ENCODE measurements at places on chromosomes 11 and 22.
A peak's percentile ranks its signal among the peaks of the same experiment; 100 is the strongest.

GRCh38 chr11:13215149-13215548 is 62.4 kb upstream of the BMAL1 start:
- DNase-seq, result no peak

DNA sequence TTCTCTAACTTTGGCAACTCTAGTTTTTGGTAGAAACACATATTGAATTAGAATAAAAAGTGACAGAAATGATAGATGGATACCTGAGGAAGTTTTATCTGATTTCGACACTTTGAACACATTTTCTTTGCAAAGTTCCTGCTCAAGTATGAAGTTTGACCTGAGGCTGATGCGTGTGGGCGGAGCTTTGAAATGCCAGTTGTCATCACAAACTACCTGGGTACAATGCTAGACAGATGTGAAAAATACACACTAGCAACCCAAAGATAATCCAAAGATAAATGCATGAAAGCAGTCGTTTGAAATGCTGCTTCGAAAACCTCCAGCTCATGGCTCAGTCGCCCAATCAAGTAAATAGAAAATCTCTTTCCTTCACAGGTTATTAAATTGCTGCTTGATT is 54.8 kb downstream of the CD44 start:
- DNase-seq, result no peak

DNA sequence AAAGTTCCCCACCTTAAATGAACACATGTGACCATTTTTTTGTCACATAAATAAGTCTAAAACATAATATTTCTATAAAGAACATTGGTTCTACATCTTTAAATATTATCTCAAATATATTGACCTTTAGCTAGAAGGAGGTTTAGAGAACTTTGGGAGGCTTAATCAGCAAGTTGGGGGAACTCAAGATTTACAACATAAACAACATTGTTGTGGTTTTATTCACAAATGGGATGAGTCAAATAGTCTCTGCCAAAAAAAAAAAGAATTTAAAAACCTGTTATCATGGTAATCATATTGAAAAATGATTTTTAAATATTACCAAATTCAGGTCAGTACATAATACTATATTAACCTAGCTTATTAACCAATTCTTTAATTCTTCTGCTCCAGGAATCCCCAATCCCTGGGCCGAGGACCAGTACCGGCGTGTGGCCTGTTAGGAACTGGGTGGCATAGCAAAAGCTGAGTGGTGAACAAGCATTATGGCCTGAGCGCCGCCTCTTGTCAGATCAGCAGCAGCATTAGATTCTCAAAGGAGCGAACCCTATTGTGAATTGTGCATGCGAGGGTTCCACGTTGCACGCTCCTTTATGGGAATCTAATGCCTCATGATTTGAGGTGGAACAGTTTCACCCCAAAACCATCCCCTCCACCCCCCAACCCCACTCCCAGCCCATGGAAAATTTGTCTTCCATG is 98.2 kb downstream of the RDX start:
- DNase-seq, result no peak

DNA sequence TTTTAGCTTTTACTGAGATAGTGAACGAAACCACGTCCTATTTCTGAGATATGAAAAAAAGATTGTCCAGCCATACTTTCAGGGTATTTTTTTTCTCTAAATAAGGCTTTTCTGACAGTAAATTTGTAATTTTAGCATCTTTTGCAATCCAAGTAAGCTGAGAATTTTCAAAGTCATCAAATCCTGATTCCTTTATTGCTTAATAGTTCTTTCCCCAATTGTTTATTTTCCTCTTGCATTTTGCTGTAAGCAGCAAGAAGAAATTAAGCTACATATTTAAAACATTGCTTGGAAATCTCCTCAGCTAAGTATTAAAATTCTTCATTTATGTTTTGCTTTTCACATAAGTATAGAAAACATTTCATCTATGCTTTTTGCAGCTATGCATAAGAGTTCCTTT is 493.3 kb upstream of the CCDC179 start:
- DNase-seq, result no peak

DNA sequence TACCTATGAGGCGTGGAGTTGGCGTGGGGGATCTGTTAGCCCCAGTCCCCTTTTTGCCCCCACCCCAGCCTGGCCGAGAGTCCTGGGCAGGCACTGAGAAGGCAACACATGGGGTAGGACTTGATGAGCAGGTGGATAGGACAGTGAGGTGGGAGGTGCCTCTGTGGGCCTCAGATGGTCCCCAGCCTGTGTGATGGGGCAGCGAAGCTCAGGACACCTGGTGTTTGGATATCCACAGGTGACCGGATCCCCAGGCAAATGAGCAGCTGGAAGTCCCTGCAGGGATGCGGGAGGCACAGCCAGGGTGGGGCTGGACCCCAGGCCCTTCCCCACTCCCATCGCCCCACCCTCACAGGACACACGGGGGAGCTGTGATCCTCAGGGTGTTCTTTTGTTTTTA is 9.7 kb downstream of the FBLN1 start:
- DNase-seq, result no peak

GRCh38 chr11:19795082-19795481 is 82.4 kb downstream of the NAV2 start:
- DNase-seq, result no peak

- DNase-seq, result peak; percentile 11
Observed at GRCh38 chr11:66958956-66959274, 732 bp upstream of the PC start.

DNA sequence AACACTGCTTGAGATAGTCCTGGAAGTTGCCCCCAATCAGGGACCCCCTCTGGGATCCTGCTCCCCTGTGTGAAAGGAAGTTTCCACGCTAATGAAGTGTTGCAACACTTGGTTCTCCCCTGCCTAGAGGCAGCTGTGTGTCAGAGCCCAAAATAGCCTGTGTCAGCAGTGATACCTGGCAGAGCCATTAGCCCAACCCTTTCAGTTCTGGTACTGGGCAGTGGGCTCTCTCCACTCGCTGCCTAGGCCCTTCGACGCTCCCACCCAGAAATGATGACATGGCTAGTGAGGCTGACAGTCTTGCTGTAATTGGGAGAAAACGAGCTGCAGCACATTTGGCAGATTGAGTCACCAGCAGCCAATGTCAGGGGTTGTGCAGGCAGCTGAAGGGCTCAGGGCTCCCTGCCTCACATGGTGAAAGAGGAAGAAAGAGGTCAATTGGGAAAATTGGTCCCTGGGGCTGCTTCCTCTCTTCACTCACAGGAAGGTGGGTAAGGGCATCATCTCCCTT is 1.4 kb upstream of the NXF1 start:
- DNase-seq, result no peak

DNA sequence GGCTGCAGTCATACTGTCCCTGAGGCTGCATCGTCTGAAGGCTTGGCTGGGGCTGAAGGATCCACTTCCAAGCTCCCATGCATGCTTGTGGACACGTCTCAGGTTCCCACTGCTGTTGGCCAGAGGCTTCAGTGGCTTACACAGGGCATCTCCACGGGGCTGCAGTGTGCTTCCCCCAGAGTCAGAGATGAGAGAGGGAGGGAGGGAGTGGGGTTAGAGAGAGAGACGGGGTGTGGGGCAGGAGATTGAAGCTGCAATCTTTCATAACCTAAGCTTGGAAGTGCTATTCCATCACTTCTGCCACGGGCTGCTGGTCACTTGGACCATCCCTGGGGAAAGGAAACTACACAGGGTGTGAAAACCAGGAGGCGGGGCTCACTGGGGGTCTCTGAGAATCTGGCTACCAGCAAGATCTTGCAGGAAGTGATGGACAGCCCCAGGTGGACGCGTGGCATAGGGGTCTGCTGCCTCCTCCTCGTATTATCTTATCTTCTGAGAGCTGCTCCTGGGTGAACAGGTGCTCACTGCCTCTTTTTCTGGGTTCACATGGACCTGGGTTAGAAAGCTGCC is 63.0 kb upstream of the MYEOV start:
- DNase-seq, result no peak

GRCh38 chr11:117176186-117176585 is 2.4 kb upstream of the SIDT2 start:
- DNase-seq, result no peak

DNA sequence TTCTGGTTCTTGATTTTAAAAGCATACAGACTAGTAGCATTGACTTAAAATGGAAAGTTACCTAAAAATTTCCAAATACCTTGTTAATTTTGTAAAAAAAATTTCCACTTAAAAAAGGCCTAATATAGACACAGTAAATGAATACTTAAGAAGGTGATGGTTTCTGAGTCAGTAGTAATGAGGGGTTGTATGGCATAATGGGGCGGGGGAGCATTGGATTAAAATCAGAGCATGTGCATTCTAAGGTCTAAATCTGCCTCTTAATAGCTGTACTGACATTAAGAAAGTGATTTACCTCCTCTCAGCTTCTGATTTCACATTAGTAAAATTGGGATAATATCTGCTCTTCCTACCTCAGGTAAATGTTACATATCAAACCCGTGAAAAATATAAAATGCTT is 446.5 kb downstream of the AASDHPPT start:
- DNase-seq, result no peak

DNA sequence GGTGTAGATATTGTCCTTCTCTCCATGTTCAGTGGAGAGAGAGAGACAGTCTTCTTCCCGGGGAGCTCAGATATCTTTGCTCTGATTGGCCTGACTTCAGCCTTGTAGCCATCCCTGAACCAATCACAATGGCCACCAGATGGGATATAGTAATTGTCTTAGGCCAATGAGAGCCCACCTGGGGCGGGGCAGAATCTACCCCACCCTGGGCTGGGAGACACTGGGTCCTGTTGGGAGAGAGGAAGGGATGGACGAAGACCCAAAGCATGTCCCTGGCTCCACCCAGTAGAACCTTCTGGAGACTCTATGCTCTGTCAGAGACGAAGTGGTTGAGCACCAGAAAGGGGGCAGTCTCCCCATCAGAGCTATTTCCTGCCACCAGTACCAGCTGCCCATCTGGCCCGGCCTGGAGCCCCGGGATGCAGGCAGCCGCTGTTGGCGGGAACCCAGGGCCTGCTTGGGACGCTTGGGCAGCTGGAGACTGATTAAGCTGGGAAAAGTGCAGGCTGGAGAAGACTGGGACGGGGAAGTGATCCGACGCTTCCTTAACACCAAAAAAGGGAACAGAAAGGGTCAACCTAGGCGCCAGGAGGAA is 31.6 kb upstream of the CBX7 start:
- no peak for DNase-seq

DNA sequence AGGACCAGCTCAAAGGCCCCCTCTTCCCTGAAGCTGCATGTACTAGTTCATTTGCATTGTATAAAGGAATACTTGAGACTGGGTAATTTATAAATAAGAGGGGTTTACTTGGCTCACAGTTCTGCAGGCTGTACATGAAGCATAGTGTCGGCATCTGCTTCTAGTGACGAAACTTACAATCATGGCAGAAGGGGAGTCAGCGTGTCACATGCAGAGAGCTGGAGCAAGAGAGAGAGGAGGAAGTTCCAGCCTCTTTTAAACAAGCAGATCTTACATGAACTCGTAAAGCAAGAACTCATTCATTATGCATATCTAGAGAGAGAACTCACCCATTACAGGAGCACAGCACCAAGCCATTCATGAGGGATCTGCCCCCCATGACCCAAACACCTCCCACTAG is 7.1 kb upstream of the HMGXB4 start:
- no peak for DNase-seq

GRCh38 chr11:60923326-60923725 is 934 bp upstream of the TMEM132A start:
- no peak for DNase-seq

GRCh38 chr11:134760299-134760698 is 348.3 kb upstream of the B3GAT1 start:
- no peak for DNase-seq

DNA sequence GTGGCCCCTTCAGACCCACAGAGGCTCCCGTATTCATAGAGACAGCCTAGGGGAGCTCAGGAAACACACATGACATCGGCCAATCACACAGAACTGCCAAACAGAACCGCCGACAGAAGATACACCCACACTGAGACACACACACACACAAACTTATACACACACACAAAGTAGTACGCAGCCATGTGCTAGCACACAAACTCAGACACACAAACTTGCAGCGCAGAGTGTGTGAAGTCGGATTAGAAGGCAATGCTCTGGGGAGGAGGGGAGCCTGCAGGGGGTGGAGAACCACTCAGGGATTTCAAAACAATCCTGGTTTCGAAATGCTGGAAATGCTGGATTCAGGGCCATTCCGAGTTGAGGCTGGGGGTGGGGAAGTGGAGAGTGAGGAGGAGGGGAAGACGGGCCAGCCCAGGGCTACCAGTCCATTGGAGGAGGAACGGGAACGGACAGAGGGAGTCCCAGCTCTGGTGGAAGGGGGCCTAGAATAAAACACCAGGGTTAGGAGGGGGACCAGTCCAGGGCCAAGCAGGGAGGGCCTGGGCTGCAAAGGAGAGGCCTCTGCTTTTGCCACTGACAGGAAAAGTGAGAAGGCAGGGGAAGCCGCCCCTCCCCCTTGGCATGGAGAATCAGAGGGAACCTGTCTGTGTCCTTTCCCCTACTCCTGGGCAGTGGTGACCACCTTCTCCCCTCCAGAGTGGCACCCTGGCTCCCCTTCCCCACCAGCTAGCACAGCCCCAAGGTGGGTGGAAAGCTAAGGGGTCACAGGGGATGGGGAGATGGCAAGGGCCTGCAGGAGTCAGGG is 4.4 kb downstream of the BCL9L start:
- no peak for DNase-seq

GRCh38 chr22:19824926-19825339 is 29.7 kb downstream of the GNB1L start:
- DNase-seq, result no peak

DNA sequence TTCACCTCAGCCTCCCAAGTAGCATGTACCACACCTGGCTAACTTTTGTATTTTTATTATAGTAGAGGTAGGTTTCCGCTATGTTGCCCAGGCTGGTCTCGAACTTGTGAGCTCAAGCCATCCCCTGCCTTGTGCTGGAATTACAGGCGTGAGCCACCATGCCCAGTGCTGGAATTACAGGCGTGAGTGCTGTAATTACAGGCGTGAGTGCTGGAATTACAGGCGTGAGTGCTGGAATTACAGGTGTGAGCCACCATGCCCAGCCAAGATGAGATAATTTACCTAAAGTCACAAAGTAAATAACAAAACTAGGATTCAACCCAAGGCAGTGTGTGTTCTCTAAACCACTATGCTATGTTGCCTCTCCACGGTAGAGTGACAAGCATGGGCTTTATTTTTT is 3.6 kb upstream of the UBXN1 start:
- no peak for DNase-seq

DNA sequence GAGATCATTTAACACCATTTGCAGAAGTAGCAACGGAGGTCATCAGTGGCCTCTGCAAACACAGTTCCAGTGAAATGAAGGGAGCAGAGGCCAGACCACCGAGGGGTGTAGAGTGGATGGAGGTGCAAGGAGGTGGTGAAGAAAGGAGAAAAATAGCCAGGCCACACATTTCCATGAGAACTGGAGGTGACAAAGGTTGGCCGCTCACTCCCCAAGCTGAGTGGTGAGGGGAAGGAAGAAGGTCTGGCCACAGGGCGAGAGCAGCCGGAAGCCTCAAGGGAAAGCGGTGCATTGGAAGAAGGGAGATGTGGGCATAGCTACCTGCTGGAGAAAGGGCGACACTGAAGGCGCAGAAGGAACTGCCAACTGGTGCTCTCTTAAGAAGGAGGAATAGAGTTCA is 20.1 kb upstream of the TMPRSS4 start:
- DNase-seq, result no peak

GRCh38 chr22:23226497-23226850 is 46.2 kb downstream of the BCR start:
- no peak for DNase-seq
